Endothelial cell of umbilical vein (primary cell): ENCODE measurements at places on chromosomes 7 and 10. TPM values are rescaled to one million over a fixed set of nuclear protein-coding genes. Genes with fewer than 3 reads are reported as not detected.

Gene SNCG
- 30.5 and 31.4 TPM in 2 replicates for total RNA-seq

Gene MASTL
- total RNA-seq: 16.7 and 17.8 TPM in 2 replicates

Gene SPDYE9
- not detected in 2 replicates for total RNA-seq

Gene GNGT1
- not detected in 2 replicates for total RNA-seq

Gene PTTG1IP2
- not detected in 2 replicates for total RNA-seq

Gene EFCAB10
- total RNA-seq: not detected in 2 replicates

Gene CCNJ
- 22.4 and 25.5 TPM in 2 replicates for total RNA-seq

Gene KNDC1
- total RNA-seq: not detected in 2 replicates

Gene COL13A1
- 26.7 and 47.5 TPM in 2 replicates for total RNA-seq

Gene TRPV6
- not detected in 2 replicates for total RNA-seq

Gene SPDYE5
- total RNA-seq: 0.16 TPM in 1 of 2 replicates, not detected in the other

Gene CADPS2
- total RNA-seq: 20.0 and 22.6 TPM in 2 replicates

Gene TSPAN13
- 33.0 and 42.2 TPM in 2 replicates for total RNA-seq

Gene MXI1
- 4.7 and 8.5 TPM in 2 replicates for total RNA-seq

Gene DNAJC1
- 19.7 and 22.5 TPM in 2 replicates for total RNA-seq

Gene HABP2
- total RNA-seq: not detected in 2 replicates

Gene TRIM56
- 21.8 and 25.1 TPM in 2 replicates for total RNA-seq

Gene FAM25G
- not detected in 2 replicates for total RNA-seq

Gene GCK
- 0.32 and 0.51 TPM in 2 replicates for total RNA-seq

Gene TSPAN14
- total RNA-seq: 237 and 242 TPM in 2 replicates

Gene KLLN
- total RNA-seq: 0.21 and 0.31 TPM in 2 replicates

Gene TFEC
- total RNA-seq: 7.9 TPM in 2 replicates

Gene CFAP70
- total RNA-seq: 0.12 and 0.27 TPM in 2 replicates

Gene PON3
- total RNA-seq: 2.0 and 3.4 TPM in 2 replicates

Gene MMRN2
- 169 TPM in 2 replicates for total RNA-seq

Gene ABCB8
- 46.3 and 48.5 TPM in 2 replicates for total RNA-seq

Gene MAGI2
- 5.8 and 6.0 TPM in 2 replicates for total RNA-seq

Gene HMX2
- total RNA-seq: not detected in 2 replicates

Gene IL15RA
- 16.1 and 18.8 TPM in 2 replicates for total RNA-seq

Gene IFIT1B
- total RNA-seq: not detected in 2 replicates

Gene GGCT
- total RNA-seq: 44.3 and 46.9 TPM in 2 replicates

Gene GNAI1
- 15.0 and 19.7 TPM in 2 replicates for total RNA-seq

Gene XRCC2
- 8.5 and 8.8 TPM in 2 replicates for total RNA-seq

Gene ANXA8L1
- total RNA-seq: not detected in 2 replicates

Gene WBP1L
- total RNA-seq: 43.6 and 46.0 TPM in 2 replicates

Gene ENTPD1
- 23.0 and 27.0 TPM in 2 replicates for total RNA-seq

Gene GIMAP8
- total RNA-seq: 67.5 and 71.8 TPM in 2 replicates

Gene PTPRZ1
- not detected in 2 replicates for total RNA-seq

Gene GRM8
- total RNA-seq: not detected in 2 replicates

Gene VKORC1L1
- total RNA-seq: 36.6 and 36.7 TPM in 2 replicates

Gene EN2
- total RNA-seq: not detected in 2 replicates

Gene MSMB
- not detected in 2 replicates for total RNA-seq

Gene BLNK
- total RNA-seq: not detected in 2 replicates

Gene GHRHR
- not detected in 2 replicates for total RNA-seq

Gene DDC
- total RNA-seq: not detected in 2 replicates

Gene VAX1
- not detected in 2 replicates for total RNA-seq

Gene GPR26
- not detected in 2 replicates for total RNA-seq

Gene SLC13A1
- total RNA-seq: not detected in 2 replicates

Gene STARD3NL
- total RNA-seq: 68.9 and 73.6 TPM in 2 replicates

Gene FXYD4
- not detected in 2 replicates for total RNA-seq

Gene CCDC172
- total RNA-seq: not detected in 2 replicates

Gene ALOX5
- not detected in 2 replicates for total RNA-seq

Gene TRIM24
- total RNA-seq: 25.4 and 26.1 TPM in 2 replicates

Gene CFTR
- total RNA-seq: not detected in 2 replicates

Gene PLCE1
- 0.04 and 0.05 TPM in 2 replicates for total RNA-seq

Gene PDE6C
- total RNA-seq: not detected in 2 replicates
